ENCODE measurements at places on chromosomes 4 and X. TPM values are rescaled to one million over a fixed set of nuclear protein-coding genes. Genes with fewer than 3 reads are reported as not detected.

The TMEM175 gene
- total RNA-seq, result 28.1 TPM

DNA sequence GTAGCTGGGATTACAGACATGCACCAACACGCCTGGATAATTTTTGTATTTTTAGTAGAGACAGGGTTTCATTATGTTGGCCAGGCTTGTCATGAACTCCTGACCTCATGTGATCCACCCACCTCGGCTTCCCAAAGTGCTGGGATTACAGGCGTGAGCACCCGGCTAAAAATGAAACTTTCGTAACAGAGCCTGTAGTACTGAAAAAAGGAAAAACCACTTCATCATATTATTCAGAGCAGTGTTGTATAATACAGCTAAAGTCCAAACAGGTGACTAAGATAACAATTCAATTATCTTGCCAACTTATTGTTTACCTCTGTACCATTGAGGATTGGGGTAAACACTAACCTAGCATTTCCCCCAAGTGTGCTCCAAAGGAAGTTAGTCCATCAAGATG is 43.9 kb upstream of the HPRT1 start:
- H3K27ac ChIP-seq, result no peak overlapping the region
- H3K4me1 ChIP-seq, result no peaks in the 10 kb centered on the region
- no peak overlapping the region for H3K4me3 ChIP-seq
- H3K36me3 ChIP-seq, result peaks cover 31% of the 10 kb centered on the region
- DNase-seq, result no peak
- H3K27me3 ChIP-seq, result no peaks in the 10 kb centered on the region

GRCh38 chrX:7269991-7270390 is 122.0 kb upstream of the PUDP start:
- no peak for DNase-seq
- no peak overlapping the region for H3K4me3 ChIP-seq
- H3K4me1 ChIP-seq, result peaks cover 39% of the 10 kb centered on the region

- H3K27ac ChIP-seq, result no peak overlapping the region
- DNase-seq, result no peak
- H3K4me3 ChIP-seq, result no peak overlapping the region
- H3K4me1 ChIP-seq, result no peaks in the 10 kb centered on the region
- H3K36me3 ChIP-seq, result no peaks in the 10 kb centered on the region
- H3K27me3 ChIP-seq, result no peaks in the 10 kb centered on the region
These were observed 10.3 kb upstream of the NAT8L start for GRCh38 chr4:2048831-2049230.

- no peak overlapping the region for H3K27ac ChIP-seq
- H3K36me3 ChIP-seq, result no peaks in the 10 kb centered on the region
- H3K27me3 ChIP-seq, result no peaks in the 10 kb centered on the region
- DNase-seq, result no peak
- no peak overlapping the region for H3K4me3 ChIP-seq
These were observed 561.3 kb upstream of the INTU start for GRCh38 chr4:127071443-127071842.

GRCh38 chr4:149102765-149103164 is 660.6 kb upstream of the NR3C2 start:
- no peaks in the 10 kb centered on the region for H3K36me3 ChIP-seq
- no peak for DNase-seq
- no peaks in the 10 kb centered on the region for H3K4me1 ChIP-seq
- no peak overlapping the region for H3K4me3 ChIP-seq
- no peak overlapping the region for H3K27ac ChIP-seq

- H3K36me3 ChIP-seq, result no peaks in the 10 kb centered on the region
- no peak overlapping the region for H3K4me3 ChIP-seq
- peaks cover 5% of the 10 kb centered on the region for H3K4me1 ChIP-seq
These were observed 260.2 kb downstream of the UNC5C start for GRCh38 chr4:95288552-95288951.

- no peaks in the 10 kb centered on the region for H3K36me3 ChIP-seq
- no peaks in the 10 kb centered on the region for H3K4me1 ChIP-seq
- H3K4me3 ChIP-seq, result no peak overlapping the region
- H3K27me3 ChIP-seq, result no peaks in the 10 kb centered on the region
- no peak overlapping the region for H3K27ac ChIP-seq
These were observed 437.6 kb downstream of the RAPGEF2 start for GRCh38 chr4:159540501-159540900.
